ENCODE measurements at places on chromosomes 16 and 17.

DNA sequence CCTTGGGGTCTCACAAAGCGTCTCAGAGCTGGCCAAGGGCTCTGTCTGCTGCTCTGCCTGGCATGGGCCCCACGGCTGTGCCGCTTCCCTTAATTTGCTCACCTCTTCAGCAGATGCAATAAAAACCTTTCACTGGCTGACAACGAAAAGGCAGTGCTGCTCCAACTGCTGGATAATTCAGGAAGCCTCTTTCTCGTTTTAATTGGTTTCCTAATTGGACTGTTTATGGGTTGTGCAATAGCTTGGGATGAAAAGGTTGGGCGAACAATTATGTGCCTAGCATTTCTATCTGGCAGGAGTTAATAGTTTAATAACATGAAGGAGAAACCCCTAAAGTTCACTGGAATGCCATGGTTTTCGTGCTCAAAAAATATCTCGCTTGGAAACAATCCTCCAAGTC lies 234.1 kb upstream of the IRX5 start:
- H3K36me3 ChIP-seq = no peaks in the 10 kb centered on the region
- no peaks in the 10 kb centered on the region for H3K4me1 ChIP-seq
- H3K27me3 ChIP-seq = peaks cover 11% of the 10 kb centered on the region
- no peak for DNase-seq
- H3K4me3 ChIP-seq = no peak overlapping the region

DNA sequence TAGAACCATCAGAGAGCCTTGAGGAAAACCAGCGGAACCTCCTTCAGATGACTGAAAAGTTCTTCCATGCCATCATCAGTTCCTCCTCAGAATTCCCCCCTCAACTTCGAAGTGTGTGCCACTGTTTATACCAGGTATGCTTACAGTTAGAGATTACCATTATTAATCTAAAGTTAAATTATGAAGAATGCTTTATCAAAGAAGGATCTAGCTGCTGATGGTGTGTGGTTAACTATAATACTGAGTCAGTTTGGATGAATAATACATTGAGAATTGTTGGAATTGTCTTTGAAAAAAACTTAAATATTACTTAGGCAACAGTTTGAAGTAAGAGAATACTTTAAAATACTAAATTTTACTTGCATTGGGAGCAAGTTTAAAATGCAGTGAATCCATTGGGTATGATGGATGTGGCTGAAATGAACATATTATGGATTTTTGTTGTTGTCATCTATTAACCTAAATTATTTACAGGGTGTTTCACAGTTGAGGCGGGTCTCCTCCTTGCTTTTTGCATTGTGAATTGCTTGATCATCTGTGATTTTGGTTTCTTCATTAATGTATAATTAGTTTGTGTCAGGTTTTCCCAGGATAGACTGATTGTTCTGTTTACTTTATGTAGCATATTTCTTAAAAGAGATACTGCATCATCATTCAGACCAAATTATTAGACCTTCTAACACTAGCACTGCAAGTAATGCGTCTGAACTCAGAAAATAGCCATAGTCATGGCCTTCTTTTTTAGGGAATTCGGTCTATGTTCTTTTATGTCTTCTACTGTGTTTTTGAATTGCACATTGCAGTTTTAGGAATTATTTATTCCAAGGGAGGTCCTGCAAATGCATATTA lies 47.8 kb downstream of the OMG start:
- peaks cover 2% of the 10 kb centered on the region for H3K4me1 ChIP-seq
- no peak for DNase-seq
- H3K27me3 ChIP-seq = no peaks in the 10 kb centered on the region
- peaks cover 6% of the 10 kb centered on the region for H3K36me3 ChIP-seq
- H3K27ac ChIP-seq = no peak overlapping the region

DNA sequence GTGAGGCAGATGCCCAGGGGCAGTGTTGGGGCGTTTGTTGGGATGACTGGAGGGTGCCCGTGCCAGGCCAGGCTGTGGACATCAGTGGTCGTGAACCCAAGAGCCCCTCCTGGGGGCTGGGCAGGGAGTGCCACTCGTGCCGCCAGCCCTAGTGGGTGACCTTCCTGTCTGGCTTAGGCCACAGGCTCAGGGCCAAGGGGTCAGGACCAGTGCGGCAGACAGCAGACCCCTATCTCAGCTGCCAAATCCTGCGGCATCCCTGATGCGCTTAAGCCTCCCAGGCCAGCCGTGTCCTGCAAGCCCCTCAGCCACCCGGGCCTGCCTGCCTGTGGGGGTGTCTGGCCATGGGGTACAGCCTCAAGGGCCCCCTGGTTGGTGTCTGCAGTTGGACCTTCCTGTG lies 14.7 kb downstream of the PRSS27 start:
- no peak overlapping the region for H3K27ac ChIP-seq
- no peaks in the 10 kb centered on the region for H3K27me3 ChIP-seq
- H3K4me3 ChIP-seq = no peak overlapping the region

GRCh38 chr16:53209877-53210276 lies 155.1 kb downstream of the CHD9 start:
- no peak overlapping the region for H3K27ac ChIP-seq
- DNase-seq = no peak
- peaks cover 17% of the 10 kb centered on the region for H3K4me1 ChIP-seq

DNA sequence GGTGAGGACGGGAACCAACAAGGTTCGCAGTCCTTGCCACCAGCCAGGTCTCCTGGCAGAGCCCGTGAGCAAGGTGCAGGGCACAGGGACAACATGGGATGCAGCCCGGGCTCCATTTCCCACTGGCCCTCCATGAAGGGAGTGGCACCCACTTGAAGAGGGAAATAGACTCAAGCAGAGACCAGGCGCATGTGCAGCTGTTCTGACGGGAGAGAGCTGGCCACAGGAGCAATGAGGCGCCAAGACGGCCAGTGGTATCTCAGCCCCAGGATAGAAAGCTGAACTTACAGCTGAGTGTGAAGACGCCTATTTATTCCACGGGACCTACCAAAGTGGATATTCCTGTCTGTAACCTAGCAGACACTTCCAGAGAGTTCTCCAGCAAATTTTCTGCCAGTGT lies 8.2 kb upstream of the FOXJ1 start:
- peaks cover 2% of the 10 kb centered on the region for H3K36me3 ChIP-seq
- H3K4me1 ChIP-seq = peaks cover 32% of the 10 kb centered on the region
- no peak overlapping the region for H3K27ac ChIP-seq
- no peak overlapping the region for H3K4me3 ChIP-seq
- no peaks in the 10 kb centered on the region for H3K27me3 ChIP-seq

DNA sequence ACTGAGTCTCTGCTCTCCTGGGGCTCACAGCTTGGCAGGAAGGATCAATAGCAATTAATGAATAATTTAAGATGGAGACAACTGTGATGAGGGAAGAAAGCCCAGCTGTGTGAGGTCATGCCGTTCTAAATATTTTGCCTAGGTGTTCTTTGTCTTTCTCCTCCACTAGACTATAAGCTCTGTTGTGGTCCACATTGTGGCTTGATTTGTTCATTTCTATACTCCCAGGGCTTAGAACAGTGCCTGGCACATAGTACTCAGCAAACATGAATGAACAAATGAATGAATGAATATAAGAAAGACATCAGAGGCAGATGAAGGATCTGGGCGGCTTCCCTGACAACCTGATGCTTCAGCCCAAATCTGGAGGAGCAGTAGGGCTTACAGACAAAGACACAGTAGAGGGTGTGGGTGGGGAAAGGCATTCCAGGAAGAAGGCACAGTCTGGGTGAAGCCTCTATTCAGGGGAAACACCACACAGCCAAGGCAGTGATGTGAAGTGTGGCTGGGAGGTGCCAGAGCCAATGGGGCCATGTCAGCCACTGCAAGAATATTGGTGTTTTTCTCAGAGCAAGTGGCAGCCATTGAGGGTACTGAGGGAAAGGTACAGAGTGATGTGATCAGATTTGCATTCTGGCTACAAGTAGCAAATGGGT lies 8.3 kb downstream of the CDH13 start:
- H3K27ac ChIP-seq = no peak overlapping the region
- peaks cover 7% of the 10 kb centered on the region for H3K4me1 ChIP-seq
- peaks cover 18% of the 10 kb centered on the region for H3K27me3 ChIP-seq
- H3K4me3 ChIP-seq = no peak overlapping the region

DNA sequence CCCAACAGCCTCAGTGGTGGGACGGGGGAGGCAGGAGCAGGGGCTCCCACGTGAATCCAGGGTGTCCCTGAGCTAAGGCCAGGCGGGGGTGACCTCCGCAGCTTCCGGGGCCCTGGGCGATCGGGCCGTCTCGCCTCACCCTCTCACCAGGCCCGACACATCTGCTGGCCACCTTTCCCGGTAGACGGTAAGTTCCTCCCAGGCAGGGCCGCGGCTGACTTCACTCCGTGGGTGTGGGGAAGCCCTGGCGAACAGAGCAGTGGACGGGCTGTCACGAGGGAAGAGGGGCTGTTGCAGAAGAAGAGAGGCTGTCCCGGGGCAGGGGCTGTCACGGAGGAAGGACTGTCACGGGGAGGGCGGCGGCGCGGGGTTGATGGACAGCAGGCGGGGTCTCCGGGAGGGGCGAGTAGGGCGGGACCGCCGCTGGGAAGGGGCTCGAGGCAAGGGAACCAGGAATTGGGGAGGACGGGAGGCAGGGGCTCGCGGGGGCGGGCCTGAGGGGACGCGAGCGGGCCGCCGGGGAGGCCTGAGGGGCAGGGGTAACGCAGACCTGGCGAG lies 498 bp downstream of the PKMYT1 start:
- peaks cover 3% of the 10 kb centered on the region for H3K4me1 ChIP-seq
- no peak overlapping the region for H3K27ac ChIP-seq
- H3K4me3 ChIP-seq = peak overlapping the region; percentile 77

GRCh38 chr17:20774472-20775135 lies 195.1 kb downstream of the CDRT15L2 start:
- no peaks in the 10 kb centered on the region for H3K36me3 ChIP-seq
- no peak for DNase-seq
- no peak overlapping the region for H3K27ac ChIP-seq
- H3K4me3 ChIP-seq = no peak overlapping the region
- peaks cover 13% of the 10 kb centered on the region for H3K27me3 ChIP-seq

GRCh38 chr16:80837533-80838147 lies 33.2 kb upstream of the CDYL2 start:
- H3K36me3 ChIP-seq = no peaks in the 10 kb centered on the region
- no peaks in the 10 kb centered on the region for H3K4me1 ChIP-seq
- no peak overlapping the region for H3K27ac ChIP-seq
- no peak for DNase-seq
- peaks cover 38% of the 10 kb centered on the region for H3K27me3 ChIP-seq

All from T-helper 17 cell (primary cell).